Activated naive CD4-positive, alpha-beta T cell treated with anti-CD3 and anti-CD28 coated beads for 36 hours (primary cell): ENCODE measurements at places on chromosomes 16 and 17.

DNA sequence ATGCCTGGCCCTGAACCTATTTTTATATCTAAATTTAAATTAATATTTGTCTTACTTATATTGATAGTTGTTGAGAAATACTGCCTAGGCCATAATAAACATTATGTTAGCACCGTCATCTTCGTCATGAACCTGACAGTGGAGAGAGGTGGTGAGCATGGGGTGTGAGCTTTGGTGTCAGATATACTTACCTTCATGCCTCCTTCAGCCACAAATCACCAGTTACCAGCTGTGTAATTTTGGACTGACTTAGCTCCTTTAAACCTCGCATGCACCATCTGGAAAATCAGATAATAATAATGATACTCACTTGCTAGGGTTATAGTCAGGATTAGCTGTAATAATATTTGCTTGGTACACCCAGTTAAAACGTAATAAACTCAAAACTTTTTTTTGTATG lies 35.0 kb downstream of the SNX29 start:
- H3K27me3 ChIP-seq: no peaks in the 10 kb centered on the region
- peaks cover 19% of the 10 kb centered on the region for H3K4me1 ChIP-seq
- no peak overlapping the region for H3K27ac ChIP-seq

DNA sequence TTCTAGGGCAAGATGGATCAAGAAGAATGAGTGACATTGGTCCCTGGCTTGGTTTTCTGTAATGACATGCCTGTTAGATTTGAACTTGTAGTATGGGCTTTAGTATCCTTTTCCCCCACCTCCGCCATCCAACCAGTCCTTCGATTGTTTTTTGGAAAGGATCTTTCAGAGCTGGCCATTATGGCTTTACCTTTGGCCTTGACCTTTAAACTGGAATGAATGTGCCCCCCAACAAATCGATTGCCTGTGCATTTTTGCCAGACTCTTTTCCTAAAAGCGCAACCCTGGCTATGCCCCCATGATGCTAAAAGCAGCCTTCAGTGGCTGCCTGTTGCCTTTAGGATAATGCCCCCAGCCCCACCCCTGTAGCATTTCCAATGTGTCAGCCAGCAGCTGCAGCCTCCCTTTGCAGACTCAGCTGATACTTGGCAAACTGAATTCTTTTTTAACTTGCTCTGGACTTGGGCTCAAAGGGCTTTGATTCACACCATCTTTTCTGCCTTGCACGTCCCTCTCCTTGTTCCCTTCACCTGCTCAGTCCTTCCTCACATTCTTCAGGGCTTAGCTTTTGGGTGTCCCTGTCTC lies 4.0 kb downstream of the GPRC5C start:
- H3K27ac ChIP-seq: no peak overlapping the region
- DNase-seq: no peak
- no peak overlapping the region for H3K4me3 ChIP-seq

- H3K27me3 ChIP-seq: no peaks in the 10 kb centered on the region
- H3K4me3 ChIP-seq: no peak overlapping the region
These were observed 19.4 kb downstream of the CD300A start for GRCh38 chr17:74485841-74486240.

DNA sequence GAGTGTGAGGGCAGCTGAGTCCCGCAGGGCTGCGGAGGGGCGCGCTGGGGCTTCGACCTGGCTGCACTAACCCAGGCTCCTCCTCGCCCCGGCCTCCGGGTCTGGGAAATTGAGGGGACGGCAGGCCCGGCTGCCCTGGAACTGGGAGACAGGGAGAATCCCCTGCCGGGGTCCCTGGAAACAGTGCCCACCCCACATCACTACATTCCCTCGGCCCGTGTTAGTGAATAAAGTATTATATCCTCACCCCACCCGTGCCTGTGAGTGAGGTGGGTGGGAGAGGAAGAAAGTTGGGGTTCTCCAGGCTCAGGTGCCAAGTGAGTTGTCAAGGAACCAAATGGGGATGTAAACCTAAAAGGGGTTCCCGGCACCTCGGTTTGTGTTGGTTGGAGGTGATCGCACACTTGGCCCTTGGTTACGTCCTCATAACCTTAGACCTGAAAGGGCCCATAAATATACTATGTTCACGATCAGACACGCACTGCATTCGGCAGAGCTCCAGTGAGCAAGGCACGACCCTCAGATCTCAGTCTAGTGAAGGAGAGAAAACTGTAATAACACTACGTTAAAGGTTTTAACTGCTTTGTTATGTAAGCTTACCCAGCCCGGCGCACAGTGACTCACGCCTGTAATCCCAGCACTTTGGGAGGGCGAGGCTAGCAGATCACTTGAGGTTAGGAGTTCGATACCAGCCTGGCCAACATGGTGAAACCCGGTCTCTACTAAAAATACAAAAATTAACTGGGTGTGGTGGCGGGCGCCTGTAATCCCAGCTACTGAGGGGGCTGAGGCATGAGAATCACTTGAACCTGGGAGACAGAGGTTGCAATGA lies 11.2 kb downstream of the ZNF771 start:
- H3K36me3 ChIP-seq: peaks cover 32% of the 10 kb centered on the region
- no peak overlapping the region for H3K27ac ChIP-seq
- H3K4me1 ChIP-seq: peaks cover 29% of the 10 kb centered on the region
- H3K27me3 ChIP-seq: no peaks in the 10 kb centered on the region
- no peak for DNase-seq

DNA sequence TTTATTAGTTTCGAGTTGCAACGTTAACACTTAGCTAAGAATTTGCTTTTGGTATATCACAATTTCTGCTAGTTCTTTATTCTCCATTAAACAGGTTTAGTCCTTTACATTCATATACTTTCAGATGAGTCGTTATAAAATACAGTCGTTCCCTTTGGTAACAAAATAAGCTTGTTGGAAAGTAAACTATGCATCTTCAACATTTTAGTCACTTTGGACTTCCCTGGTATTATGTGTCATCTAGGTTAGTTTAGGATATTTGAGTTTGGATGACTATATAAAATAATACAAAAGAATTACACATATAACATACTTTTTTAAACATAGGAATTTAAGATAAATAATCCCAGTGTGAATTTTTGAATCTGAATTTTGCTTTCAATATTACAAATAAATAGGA lies 351.5 kb downstream of the BCAS3 start:
- no peak overlapping the region for H3K27ac ChIP-seq
- H3K27me3 ChIP-seq: no peaks in the 10 kb centered on the region
- no peak overlapping the region for H3K4me3 ChIP-seq
- H3K36me3 ChIP-seq: no peaks in the 10 kb centered on the region

DNA sequence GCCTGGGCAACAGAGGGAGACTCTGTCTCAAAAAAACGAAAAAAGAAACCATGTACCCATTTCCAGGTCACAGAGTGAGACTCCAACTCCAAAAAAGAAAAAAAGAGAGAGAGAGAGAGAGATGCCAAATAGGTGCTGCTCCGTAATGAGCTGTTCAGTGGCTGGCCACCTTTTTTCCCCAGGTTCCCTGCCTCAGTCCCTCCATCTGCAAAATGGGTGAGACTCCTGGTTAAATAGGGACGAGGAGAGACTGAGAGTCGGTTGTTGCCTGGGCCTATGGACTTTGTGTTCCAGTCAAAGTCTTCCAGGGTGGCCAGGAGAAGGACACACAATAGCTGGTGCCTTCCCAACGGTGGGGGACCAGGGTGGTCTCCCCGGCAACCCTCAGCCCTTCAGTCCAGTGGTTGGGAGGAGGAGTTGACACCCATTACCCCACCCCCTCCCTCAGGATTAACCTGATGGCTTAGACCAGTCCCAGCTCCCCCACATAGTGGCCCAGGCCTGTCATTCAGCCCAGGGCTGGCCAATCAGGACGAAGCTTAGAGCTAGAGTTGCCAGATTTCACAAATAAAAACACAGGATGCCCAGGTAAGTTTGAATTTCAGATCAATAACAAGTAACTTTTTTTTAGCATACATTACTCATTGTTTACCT lies 258.2 kb downstream of the PARN start:
- H3K27ac ChIP-seq: no peak overlapping the region
- H3K4me1 ChIP-seq: peaks cover 2% of the 10 kb centered on the region
- H3K4me3 ChIP-seq: no peak overlapping the region
- no peaks in the 10 kb centered on the region for H3K36me3 ChIP-seq
- no peak for DNase-seq

DNA sequence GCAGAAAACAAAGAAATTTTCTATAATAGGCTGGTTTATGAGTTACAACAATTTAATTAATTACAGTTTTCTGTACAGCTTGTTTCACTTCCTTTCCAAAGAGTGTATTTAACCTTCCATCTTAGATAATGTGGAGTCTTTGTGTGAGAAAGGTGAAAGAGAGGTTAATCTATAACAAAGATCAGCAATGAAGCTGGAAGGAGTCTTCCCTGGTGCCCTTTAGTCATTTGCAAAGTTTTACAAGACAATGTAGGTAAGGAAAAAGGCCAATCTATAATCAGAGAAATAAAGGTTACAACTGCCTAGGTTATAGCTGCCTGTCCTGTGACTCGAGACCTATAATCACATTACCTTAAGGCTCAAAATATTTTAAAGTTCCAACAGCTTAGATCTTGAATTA lies 142.0 kb downstream of the ZNF18 start:
- no peaks in the 10 kb centered on the region for H3K4me1 ChIP-seq
- H3K27ac ChIP-seq: no peak overlapping the region
- DNase-seq: no peak

DNA sequence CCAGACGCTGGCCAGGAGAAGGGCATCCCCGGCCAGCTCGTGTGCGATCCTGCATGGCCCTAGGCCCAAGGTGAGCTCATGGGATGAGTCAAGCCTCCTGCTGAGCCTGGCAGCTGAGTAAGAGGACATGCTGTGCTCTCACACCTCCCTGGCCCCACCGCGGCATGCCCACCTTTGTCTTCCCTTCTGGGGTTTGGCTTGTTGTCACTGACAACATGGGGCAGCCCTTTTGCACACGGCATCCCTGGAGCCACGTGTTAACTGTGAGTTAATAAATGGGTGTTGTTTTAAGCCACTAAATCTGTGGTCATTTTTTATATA lies 8.9 kb upstream of the TNS4 start:
- no peaks in the 10 kb centered on the region for H3K36me3 ChIP-seq
- H3K4me3 ChIP-seq: no peak overlapping the region
- peaks cover 9% of the 10 kb centered on the region for H3K4me1 ChIP-seq
- H3K27me3 ChIP-seq: no peaks in the 10 kb centered on the region

DNA sequence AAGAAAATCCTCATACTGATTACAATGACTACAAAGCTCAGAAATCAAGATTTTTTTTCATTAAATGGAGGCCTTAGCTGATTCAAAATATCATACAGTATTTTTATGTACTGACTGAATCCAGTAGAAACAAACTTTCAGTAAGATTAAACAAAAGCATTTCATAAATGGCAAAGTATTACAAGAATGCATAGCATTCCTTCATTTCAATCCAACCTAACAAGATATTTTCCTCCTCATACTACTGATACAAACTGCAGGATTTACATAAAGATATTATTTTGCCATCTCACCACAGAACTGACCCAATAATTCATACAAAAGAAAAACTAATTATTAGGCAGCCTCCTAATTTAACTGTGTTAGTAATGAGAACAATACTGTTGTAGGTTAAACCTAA lies 6.2 kb upstream of the KANSL1 start:
- no peaks in the 10 kb centered on the region for H3K36me3 ChIP-seq
- H3K27me3 ChIP-seq: no peaks in the 10 kb centered on the region
- no peak overlapping the region for H3K27ac ChIP-seq
- no peak for DNase-seq
- no peak overlapping the region for H3K4me3 ChIP-seq
- H3K4me1 ChIP-seq: peaks cover 72% of the 10 kb centered on the region

- H3K27me3 ChIP-seq: no peaks in the 10 kb centered on the region
- peaks cover 9% of the 10 kb centered on the region for H3K4me1 ChIP-seq
- H3K36me3 ChIP-seq: peaks cover 27% of the 10 kb centered on the region
These were observed 16.2 kb upstream of the MRC2 start for GRCh38 chr17:62611292-62611691.

DNA sequence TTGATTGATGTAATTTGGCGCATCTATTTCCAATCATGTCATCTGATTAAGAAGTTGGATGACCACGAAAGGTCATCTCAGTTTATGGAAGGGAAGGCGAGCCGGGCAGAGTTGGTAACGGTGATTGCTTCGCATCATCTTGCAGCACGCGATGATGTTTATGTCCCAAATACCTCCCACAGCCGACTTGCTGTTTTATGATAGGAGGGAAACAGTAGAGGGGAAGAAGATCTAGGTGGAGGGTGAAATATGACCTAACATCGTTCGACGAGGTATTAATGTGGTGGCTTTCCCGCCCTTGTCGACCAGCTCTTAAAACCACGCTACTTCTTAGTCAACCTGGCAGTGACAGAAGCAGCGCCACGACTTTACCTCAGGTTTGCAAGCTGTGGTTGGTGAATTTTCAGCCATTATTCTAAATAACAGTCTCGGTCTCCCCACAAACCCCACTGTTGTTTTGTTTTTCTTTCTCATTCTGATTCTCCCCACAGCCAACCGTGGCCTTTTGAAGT lies 805 bp upstream of the TANC2 start:
- H3K4me1 ChIP-seq: peaks cover 22% of the 10 kb centered on the region
- H3K36me3 ChIP-seq: no peaks in the 10 kb centered on the region
- peak; percentile 66 for DNase-seq
- peak overlapping the region; percentile 81 for H3K27ac ChIP-seq

GRCh38 chr17:65018610-65019316 lies 37.8 kb downstream of the GNA13 start:
- H3K4me1 ChIP-seq: peaks cover 62% of the 10 kb centered on the region
- H3K4me3 ChIP-seq: no peak overlapping the region
- H3K27me3 ChIP-seq: no peaks in the 10 kb centered on the region
- no peak overlapping the region for H3K27ac ChIP-seq
